ENCODE measurements at places on chromosomes 7 and 10. TPM values are rescaled to one million over a fixed set of nuclear protein-coding genes. Genes with fewer than 3 reads are reported as not detected.
A peak's percentile ranks its signal among the peaks of the same experiment; 100 is the strongest.

- peaks cover 11% of the 10 kb centered on the region for H3K4me1 ChIP-seq
- peaks cover 18% of the 10 kb centered on the region for H3K27me3 ChIP-seq
- H3K4me3 ChIP-seq = peak overlapping the region; percentile 88
These were observed 2.5 kb downstream of the ZEB1 start for GRCh38 chr10:31321396-31321941.

DNA sequence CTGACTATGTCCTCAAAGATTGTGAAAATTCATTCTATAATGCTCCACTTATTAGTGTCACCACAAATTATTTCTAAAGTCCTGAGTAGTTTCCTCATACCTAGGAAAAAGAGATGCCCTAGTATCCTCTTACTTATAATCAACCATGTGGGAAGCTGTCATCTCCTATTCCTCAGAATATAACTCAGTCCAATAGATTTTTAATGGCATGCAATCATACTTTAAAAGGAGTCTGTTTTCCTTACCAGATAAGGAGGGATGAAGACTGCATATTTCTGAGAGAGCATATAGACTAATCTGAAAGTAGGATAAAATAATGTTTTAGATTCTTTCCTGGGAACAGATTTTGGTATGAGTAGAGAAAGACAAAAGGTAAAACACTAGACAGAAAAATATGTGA lies 727.7 kb upstream of the GRM3 start:
- no peak overlapping the region for H3K27ac ChIP-seq
- no peaks in the 10 kb centered on the region for H3K36me3 ChIP-seq
- H3K27me3 ChIP-seq = no peaks in the 10 kb centered on the region
- DNase-seq = no peak

DNA sequence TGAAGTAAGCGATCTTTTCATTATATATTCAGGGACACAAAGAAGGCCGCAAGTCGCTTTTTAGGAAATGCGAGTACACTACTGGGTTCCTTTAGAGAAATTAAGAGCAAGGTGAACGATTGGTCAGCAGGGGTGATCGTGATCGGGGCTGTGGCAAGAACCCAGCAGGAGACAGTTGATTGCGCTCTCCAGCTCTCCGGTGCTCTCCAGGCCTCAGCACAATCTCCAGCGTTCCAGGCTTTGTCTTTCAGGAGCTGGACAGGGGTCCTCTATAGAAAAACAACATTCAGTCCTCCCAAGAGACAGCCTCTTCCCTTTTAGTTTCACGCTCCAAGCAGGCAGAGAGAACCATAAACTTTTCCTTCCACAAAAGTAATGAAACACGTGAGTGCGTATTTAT lies 170.5 kb upstream of the KLF6 start:
- no peaks in the 10 kb centered on the region for H3K27me3 ChIP-seq
- no peak for DNase-seq
- H3K4me3 ChIP-seq = no peak overlapping the region
- no peaks in the 10 kb centered on the region for H3K4me1 ChIP-seq
- no peak overlapping the region for H3K27ac ChIP-seq

MINDY4 gene
- total RNA-seq = 20.1 TPM

ELMO1 gene
- 53.8 TPM for total RNA-seq

CRTAC1 gene
- total RNA-seq = 128 TPM
